ENCODE measurements at places on chromosomes 3 and 15.

DNA sequence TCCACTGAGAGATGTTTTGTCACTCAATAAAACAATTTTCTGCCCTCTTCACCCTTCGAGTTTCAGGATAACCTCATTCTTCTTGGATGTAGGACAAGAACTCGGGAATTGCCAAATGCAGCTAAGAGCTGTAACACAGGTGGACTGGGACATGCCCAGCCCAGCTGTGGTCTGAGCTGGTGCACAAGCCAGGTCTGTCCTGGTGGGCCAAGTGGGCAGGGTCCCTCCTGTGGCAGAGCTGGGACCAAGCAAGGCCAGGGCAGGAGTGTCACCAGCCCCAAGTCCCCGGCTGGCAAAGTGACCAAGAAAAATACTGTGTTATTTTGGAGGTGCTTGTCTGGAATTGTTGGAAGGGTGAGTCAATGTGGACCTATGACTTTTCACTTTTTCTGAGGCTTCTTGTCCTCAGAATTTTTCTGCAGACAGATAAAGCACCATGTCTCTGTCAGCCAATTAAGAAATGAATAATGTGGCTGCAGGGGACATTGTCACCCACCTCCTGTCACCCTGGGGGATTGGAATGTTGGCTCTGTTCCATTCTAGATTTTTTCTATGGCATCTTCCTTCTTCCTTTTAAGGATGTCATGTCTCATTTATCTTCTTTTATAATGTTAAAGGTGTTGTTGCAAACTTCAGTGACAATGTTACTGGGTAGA lies 645.2 kb upstream of the EPHA6 start:
- DNase-seq, result no peak

DNA sequence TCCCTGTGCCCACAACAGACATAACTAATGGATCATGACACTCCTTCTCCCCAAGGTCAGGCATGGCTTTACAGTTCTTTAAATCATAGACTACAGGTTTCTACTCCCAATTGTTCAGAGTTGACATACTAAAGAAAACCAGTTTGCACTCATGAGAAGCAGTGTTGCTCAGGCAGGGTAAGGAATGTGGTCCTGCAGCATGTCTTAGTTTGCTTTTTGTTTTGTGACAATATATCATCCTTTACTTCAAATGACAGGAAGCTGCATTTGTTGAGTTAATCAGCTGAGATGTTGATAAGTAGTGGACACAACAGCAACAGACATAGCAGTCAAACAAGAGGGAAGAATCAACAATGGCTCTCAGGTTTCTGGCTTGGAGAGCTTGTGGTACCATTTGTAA lies 267.5 kb downstream of the SLCO3A1 start:
- no peak for DNase-seq

GRCh38 chr3:29619676-29620075 lies 338.8 kb downstream of the RBMS3 start:
- no peak for DNase-seq

GRCh38 chr3:43874290-43874689 lies 183.6 kb downstream of the ABHD5 start:
- no peak for DNase-seq

GRCh38 chr15:73633991-73634495 lies 854 bp upstream of the NPTN start:
- no peak for DNase-seq

GRCh38 chr15:43346305-43346704 lies 15.9 kb upstream of the LCMT2 start:
- no peak for DNase-seq

- no peak for DNase-seq
Measured at GRCh38 chr15:26325495-26325894, 447.4 kb downstream of the GABRB3 start.

DNA sequence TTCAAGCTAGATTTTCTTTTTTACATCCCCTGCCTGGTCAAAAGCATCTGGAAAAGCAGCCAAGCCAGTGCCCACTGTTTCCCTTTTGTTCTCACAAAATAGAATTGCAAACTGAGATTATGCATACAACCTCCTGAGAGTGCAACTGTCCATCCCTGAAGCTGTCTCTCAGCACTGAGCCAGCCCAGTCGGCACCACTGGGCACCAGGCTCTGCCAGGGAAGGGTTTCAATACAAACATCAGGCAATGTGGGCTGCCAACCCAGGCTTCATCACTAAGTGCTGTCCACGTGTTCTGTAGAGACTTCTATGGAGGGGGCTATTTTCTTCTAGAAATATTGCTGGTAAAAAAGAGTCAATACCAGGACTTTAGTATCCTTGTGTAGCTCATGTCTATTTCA lies 356.3 kb upstream of the TBL1XR1 start:
- DNase-seq, result no peak

GRCh38 chr3:65362688-65363087 lies 674.9 kb upstream of the ADAMTS9 start:
- no peak for DNase-seq
